GM12878 (cell line): ENCODE measurements at places on chromosomes 1 and 21.

- no peak for DNase-seq
Measured at GRCh38 chr1:117225931-117226330, 15.2 kb upstream of the VTCN1 start.

- no peak for DNase-seq
Measured at GRCh38 chr1:7389201-7389905, 381.7 kb upstream of the VAMP3 start.

DNA sequence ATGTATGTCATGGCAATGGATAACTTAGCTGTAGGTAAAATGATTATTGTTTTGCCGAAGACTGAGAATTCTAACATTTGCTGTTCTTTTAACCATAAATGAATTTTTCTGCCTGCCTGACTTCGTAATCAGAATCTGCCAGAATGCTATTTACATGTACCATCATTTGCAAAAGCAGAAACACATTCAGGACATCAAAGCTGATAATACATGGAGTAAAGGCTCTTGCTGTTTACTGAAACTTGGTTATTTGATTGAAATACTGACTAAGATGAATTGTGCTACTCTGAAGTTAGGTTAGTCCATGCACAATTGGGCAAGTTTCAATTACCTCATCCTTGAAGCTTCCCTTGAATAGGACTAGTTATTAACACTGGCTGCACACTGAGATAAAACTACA, 293.8 kb downstream of the PLA2G4A start:
- DNase-seq = no peak

DNA sequence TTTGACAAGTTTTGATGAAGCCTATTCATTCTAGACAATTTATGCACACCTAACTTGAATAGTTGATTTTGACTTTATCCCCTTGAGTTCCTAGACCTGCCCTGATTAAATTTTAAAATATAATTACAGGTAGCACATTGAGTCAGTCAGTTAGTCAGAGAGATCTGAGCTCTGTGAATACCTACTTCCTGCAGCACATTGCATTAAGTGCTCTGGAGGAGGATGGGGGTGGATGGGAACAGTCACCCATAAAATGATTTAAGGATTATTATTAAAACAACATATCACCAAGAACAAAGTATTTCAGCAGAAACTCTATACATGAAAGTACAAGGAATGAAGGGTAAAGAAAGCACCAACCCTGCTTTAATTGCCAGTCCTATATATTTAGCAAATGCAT, 11.8 kb upstream of the RPF1 start:
- DNase-seq = no peak

DNA sequence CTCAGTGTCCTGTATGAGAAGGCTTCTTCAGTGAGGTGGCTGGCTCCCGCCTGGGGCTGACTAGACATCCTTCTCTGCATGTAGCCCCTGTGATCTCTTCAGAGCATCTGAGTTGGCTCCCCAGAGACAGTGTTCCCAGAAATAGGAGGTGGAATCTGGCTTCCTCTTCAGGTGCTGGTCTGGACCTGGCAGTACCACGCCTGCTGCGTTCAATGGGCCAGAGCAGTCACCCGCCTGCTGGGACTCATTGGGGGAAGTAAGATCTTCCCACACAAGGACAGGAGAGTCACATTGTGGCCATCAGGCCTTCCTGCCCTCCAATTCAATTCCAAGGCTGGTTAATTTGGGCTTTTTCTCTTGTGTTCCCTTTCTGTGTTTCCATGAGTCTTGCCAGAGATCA, 51.0 kb downstream of the ADARB1 start:
- no peak for DNase-seq

DNA sequence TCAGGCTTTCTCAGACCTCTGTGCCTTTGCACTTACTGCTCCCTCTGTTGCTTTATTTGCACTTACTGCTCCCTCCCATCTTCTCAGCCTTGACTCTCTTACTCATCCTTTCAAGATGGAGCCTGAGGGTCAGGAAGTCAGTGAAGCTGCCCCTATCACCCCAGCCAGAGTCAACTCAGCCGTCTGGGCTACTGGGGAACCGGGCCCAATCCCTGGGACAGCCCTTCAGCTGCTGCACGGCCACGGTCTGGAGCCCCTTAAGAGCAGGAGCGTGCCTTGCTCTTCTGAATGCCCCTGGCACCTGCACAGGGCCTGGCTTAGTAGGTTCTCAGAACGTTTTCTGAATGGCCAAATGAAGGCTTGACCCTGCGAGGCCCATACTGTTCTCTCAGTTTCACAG, 244.4 kb downstream of the FOXD2 start:
- DNase-seq = no peak

GRCh38 chr1:98044766-98045165, 123.9 kb upstream of the DPYD start:
- no peak for DNase-seq

DNA sequence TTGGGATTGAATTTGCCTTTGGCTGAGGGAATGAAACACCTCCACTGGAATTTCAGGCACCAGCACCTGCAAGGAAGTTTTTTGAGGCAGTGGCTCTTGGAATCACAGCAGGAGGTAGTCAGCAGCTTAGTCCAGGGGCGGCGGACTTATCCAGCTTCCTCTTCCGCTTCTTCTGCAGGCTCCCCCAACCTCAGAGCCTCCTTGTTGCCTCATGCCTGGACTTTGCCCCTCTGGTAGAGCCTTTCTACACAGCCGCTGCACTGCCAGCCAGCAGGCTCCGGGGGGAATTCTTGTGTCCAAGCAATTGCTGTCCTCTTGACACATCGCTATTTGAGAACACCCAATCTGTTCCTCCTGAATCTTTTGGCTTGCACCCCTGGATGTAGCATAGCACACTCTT, 4.4 kb upstream of the RHEX start:
- DNase-seq = no peak

- DNase-seq = no peak
Measured at GRCh38 chr21:41358193-41359166, 3.3 kb upstream of the MX2 start.

DNA sequence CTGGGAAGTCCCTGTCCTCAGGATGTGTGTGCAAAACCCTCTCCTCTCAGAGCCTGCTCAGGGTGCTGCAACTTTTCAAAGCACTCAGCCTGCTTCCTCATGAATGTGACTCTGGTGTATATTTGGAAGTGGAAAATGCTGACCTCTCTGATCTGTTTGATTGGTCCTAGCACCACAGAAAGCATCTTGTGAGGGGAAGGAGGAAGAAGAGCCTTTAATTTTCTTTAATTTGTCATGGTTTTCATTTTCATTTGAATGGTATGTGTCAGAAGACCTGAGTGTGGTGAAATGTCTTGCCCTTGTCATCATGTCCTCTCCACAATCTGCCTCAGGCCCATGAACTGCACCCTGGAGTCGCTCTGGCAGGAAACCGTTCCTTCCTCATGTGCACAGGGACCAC, 383.5 kb downstream of the NTNG1 start:
- no peak for DNase-seq

GRCh38 chr21:34980423-34981115, 68.5 kb downstream of the RUNX1 start:
- DNase-seq = no peak

DNA sequence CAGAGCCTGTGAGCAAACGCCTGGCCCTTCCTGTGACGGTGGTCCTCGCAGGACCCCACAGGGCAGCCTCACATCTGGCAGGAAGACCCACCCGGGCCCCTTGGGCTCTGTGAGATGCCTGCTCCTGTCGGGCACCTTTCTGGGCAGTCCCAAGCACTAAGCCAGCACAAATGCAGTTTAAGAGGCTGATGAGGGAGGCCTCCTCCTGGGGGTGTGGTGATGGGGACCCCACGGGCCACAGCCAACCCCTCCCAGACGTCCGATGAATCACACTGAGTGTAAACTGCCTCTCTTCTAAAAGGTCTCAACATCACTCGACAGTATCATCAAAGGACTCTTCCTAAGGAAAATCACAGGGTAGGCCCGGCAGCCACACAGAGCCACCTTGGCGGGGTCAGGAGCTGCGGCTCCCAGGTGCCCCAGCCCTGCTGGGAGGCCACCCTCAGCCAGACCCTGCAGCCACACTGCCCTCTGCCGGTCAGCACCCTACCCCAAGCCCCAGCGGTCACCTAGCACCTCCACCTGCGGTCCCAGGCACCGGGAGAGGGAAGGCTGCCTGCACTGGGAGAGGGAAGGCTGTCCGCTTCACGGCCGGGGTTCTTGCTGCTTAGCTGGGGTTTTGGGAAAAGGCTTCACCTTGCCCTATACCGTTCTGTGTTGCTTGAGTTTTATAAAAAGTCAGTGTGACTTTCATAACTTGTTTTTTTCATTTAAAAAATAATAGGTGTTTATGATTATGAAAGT, 3.9 kb upstream of the PRKCZ start:
- no peak for DNase-seq

DNA sequence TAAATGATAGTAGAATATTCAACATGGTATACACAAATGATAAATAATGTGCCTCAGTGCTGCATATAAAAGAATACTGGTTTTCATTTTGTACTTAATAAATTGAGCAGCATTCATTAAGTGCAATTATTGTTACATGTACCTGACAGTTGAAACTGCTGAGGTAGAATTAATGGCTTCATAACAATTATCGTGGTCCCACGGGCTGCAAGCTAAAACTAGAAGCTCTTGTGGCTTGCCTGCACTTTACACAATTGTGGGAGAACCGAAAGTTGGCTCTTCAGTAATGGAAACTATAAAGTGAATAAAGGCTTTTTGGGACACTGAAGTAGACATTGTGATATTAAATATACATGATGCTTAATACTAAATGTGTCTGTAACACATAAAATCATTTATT, 23.2 kb downstream of the INSL5 start:
- no peak for DNase-seq

GRCh38 chr1:153503766-153504165, 32.0 kb downstream of the S100A6 start:
- no peak for DNase-seq
